Nephron progenitor cell (in vitro differentiated cells): ENCODE measurements at places on chromosomes 5 and 9.

GRCh38 chr5:98468188-98468869, 305.1 kb upstream of the RGMB start:
- no peak for DNase-seq

GRCh38 chr9:128937310-128938165, 9.9 kb downstream of the DOLK start:
- DNase-seq = no peak

GRCh38 chr9:86801246-86801645, 146.1 kb downstream of the GAS1 start:
- DNase-seq = no peak

- no peak for DNase-seq
These were observed 80.0 kb upstream of the ASS1 start for GRCh38 chr9:130364619-130365322.

GRCh38 chr5:66469684-66470083, 126.5 kb upstream of the MAST4 start:
- no peak for DNase-seq

DNA sequence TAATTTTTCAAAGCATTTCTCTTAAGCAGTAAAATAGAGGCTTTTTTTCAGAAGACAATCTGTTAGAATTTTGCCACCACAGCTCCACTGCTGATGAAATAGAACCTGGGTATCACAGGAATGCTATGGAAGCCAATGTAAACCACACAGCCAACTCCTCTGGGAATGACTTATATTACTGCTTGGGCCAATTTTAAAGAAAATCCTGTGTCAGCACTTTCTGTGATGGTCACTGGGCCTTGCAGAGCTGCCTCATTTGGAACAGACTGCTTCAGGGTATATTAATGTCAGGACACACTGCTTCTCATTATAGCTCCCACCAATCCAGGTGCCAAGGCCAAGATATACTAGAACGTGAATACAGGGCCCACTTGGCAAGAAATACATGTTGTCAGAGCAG, 144.1 kb upstream of the ACTBL2 start:
- DNase-seq = no peak

DNA sequence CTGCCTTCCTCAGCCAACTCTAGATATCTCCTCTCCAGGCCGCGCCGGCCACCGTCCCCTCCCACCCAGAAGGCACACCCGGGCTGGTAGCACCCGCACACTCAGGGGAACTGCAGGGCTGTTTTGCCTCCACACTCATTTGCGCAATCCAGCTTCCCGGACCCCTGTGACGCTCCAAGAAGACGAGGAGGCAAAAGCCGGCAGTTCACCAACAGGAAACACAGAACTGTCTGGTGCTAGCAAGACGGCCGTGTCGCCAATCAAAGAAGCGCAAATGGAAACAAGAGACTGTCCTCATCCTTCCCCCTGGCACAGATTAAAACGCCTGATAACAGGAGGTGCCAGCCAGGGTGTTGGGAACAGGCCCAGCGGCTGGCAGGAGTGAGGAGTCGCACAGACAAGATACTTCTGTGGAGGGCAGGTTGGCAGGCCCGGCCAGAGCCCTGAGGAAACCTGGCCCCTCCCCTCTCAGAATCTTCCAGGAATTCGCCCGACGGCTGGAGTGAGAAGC, 7.8 kb downstream of the AGPAT2 start:
- DNase-seq = no peak
